ENCODE measurements at places on chromosomes 5 and 9.

- no peak for DNase-seq
Observed at GRCh38 chr5:9063615-9064245, 482.1 kb downstream of the SEMA5A start.

- no peak for DNase-seq
Observed at GRCh38 chr5:7872517-7873130, 3.7 kb downstream of the MTRR start.

- no peak for DNase-seq
Observed at GRCh38 chr9:1300941-1301340, 250.8 kb downstream of the DMRT2 start.

- DNase-seq = no peak
Observed at GRCh38 chr5:128645581-128645980, 107.5 kb upstream of the FBN2 start.

GRCh38 chr5:84565866-84566265, 181.2 kb upstream of the EDIL3 start:
- no peak for DNase-seq

All from tibial artery (tissue), 4 donors.